ENCODE measurements at places on chromosomes 3 and 15.
A peak's percentile ranks its signal among the peaks of the same experiment; 100 is the strongest.

DNA sequence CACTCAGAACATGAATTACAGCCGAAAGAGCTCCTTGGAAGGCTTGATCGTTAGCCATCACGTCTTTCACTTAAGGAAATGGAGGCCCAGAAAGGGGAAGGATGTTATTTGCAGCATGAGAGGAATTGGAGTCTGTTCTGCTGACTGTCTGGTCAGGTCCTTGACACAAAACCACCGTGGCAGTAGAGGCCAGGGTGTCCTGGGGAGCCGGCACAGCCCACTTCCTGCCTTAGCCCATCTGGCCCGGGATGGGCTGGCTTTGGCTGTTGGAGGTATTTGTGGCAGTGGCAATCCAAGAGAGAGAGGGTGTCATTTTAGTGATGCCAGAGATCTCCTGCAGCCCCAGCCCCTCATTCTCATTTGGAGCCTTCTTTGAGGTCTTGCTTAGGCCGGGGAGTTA is 37.4 kb downstream of the ST6GAL1 start:
- no peak for DNase-seq

- peak; percentile 60 for DNase-seq
Measured at GRCh38 chr3:143119974-143120715, 574 bp downstream of the CHST2 start.

- no peak for DNase-seq
Measured at GRCh38 chr15:73684581-73685455, 635 bp downstream of the CD276 start.

DNA sequence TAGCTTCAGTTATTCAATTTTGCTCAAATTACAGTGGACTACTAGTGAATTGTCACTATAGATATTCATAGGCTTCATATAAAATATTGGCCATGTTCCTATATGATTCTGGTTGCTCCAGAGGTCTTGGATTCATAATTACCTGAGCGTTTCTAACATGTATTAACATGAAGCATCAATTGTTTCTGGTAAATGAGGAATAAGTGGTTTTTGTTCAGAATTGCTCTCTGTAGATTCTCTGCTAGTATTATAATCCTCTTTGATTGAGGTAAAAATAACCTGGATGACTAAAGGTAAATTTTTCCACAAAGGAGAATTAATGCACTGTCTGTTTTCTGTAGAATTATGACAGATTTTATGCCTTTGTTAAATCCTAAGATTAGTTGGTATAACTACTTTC is 258.1 kb upstream of the CNTN6 start:
- no peak for DNase-seq

- DNase-seq: peak; percentile 30
Measured at GRCh38 chr15:40081691-40082194, 26.9 kb downstream of the BMF start.

DNA sequence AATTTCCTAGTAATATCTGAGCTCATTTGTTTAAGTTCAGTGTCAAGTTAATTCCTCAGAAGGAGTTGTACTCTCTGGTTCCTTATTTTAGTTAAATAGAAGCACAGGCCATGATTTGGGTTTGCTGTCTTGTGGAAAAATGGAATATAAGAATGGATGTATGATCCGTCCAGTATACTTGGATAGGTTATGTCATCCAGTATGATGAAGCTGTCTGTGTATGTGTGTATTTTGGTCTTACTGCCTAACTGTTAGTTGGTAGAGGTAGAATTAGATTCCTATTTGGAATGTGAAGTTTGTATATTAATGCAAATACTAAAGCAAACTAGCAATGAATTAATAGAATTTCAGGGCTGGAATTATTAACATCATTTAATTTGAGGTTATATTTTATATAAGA is 7.9 kb downstream of the KBTBD8 start:
- DNase-seq: no peak

DNA sequence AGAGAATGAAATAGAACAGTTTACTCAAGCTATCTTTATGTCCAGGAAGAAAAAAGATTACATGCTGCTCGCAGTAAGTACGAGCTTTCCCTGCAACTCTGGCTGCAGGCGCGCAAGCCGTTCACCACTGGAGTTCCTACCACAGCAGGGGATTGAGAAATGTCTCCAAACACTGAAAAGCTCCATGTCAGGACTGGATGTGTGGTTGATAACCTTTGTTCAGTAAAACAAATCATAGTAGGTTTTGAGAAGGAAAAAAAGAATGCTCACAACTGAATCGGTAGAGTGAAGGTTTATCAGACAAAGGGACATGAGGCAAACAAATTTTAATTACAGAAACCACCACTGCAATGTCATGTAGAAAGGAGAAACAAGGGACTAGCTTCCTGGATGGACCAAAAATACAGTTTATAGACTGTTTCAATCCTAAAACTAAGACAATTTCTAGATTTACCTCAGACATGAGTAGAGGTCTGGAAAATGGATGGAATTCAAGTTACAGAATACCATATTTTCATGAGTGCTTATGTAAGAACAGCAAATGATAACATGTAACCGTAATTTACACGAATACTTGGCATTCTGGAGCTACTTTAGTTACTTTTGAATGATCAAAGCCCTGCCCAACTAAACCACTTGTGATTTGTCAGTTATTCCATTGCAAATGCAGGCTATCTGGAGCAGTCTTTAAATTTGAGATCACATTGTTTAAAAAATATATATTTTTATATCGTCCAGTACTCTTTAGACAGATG is 471.1 kb downstream of the SHQ1 start:
- DNase-seq: no peak

- no peak for DNase-seq
Measured at GRCh38 chr3:20558161-20558560, 372.2 kb upstream of the SGO1 start.

DNA sequence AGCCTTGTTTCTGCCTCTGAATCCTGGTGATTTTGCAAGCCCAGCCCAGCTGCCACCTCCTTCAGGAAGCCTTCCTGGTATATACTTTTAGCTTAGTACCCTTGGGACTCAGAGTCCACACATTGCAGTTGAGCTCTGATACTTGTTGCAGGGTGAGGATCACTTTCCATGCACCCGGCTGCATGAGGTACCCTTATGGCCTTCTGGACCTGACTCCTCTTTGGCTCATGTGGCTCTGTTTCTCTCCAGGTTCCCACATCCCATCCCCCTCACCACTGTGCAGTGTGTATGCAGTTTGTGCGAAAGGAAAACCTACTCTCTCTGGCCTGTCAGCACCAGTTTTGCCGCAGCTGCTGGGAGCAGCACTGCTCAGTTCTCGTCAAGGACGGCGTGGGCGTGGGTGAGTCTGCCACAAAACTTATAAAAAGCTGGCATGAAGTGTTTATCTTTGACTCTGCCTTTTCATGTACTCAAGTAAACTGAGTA is 23.1 kb upstream of the P4HTM start:
- no peak for DNase-seq

- DNase-seq: no peak
Measured at GRCh38 chr3:43075904-43076661, 29.8 kb downstream of the POMGNT2 start.

GRCh38 chr3:4515916-4516579 is 22.9 kb downstream of the ITPR1 start:
- DNase-seq: no peak

DNA sequence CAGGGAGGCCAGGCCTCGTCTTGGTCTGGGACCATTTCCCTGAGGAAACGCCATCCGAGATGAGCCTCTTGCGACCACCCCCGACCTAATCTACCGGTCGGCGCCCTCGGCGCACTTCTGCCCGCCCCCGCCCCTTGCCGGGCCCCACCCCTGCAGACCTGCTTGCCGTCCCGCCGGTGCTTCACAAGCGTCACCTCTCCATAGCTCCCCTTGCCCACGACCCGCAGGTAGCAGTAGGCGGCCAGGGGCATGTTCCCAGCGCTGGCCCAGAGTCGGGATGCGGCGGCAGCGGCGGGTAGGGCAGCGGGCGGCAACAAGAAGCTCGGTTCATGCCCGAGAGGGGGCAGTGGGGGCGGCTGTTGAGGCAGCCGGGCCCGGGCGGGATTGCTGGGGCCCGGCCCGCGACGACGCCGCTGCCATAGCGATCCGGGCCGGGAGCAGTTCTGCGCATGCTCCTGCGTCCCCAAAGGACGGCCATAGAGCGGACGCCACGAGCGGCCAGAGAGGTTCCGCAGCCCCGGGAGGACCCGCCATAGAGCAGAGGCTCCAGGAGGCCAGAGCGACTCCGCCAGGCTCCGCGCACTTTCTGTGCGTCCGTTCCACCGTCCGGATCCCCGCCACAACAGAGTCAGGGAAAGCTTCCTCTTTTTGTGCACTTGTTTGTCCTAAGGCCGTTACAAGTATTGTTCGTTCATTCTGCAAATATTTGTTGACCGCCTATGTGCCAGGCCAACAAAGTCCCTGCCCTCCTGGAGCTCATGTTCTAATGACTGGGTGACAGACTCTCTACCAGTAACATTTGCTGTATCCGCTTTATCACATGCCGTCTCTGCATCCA is at the start of gene NEK4:
Gene NEK4, minus strand, starts transcription at position 445 of the 838 bp plus-strand sequence. Its CDS starts 194 bp downstream, at position 251.
- DNase-seq: peak; percentile 91

- DNase-seq: peak; percentile 67
Measured at GRCh38 chr3:71309342-71309741, 274.2 kb downstream of the FOXP1 start.

DNA sequence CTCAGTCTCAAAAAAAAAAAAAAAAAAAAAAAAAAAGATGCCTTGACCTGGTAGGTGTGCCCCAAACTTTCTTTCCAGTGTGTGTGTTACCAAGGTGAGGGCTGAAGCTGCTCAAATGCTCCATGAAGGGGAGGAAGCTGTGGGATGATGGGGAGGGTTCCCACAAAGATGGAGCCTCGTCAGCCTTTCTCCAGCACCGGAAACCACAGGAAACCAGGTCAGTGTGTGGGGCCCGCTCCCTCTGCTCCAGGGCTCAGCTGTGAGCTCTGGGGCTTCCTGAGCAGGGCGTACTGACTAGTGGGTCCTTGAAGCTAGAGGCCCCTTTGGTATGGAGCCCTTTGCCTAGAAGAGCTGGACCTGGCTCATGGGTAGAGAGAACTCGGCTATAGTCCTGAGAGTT is 681 bp upstream of the IL17RE start:
- DNase-seq: peak; percentile 41

DNA sequence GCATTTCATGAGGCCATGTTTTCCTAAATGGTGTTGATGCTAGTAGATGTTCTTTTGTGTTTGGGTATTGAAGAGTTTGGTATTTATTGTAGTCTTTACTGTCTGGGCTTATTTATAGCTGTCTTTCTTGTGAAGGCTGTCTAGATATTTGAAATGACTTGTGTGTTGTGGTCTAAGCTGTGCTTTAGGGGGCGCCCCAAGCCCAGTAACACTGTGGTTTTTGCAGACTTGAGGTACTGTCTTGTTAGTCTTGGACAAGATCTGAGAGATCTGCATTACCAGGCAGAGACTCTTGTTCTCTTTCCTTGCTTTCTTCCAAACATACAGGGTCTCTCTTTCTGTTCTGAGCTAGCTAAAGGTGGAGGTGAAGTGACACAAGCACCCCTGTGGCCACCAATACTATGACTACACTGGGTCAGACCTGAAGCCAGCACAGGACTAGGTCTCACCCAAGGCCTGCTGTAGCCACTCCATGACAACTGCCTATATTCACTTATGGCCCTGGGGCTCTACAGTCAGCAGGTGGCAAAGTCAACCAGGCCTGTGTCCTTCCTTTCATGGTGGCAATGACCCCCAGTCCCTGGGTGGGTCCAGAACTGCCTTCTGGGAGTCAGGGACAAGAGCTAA is 152.1 kb upstream of the TBC1D5 start:
- DNase-seq: peak; percentile 52

- DNase-seq: no peak
Measured at GRCh38 chr3:12289524-12289923, 654 bp downstream of the PPARG start.

- no peak for DNase-seq
Measured at GRCh38 chr15:64211696-64212095, 48.9 kb upstream of the PPIB start.

DNA sequence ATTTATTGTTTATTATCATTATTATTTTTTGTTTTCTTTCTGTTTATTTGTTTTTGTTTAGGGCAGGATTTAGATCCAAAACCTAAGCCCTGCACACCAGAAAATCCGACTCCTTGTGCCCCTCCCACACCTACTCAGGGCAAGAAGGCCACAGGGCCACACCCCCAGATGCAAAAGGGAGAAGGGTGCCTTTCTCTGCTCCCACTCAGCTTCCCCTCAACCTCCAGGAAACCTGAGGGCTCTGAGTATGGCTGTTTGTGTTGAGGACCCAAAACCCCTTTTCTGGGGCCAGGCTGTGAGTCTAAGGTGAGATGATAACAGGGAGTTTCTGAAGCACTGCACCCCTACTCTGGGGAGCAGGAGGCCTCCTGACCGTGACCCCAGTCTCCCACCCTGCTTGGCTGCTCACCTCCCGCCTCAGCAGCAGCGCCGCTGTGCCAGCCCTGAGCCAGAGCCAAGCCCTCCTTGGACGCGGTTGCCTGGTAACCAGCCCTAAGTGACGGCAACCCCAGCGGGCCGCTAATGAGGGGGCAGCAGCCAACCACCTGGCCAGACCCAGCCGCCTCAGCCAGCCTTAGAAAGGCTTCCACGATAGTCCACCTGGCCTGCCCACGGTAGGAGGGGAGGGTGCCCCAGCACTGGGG is 6.4 kb upstream of the C15orf39 start:
- DNase-seq: no peak

- no peak for DNase-seq
Measured at GRCh38 chr15:76376029-76376428, 39.5 kb downstream of the ISL2 start.

DNA sequence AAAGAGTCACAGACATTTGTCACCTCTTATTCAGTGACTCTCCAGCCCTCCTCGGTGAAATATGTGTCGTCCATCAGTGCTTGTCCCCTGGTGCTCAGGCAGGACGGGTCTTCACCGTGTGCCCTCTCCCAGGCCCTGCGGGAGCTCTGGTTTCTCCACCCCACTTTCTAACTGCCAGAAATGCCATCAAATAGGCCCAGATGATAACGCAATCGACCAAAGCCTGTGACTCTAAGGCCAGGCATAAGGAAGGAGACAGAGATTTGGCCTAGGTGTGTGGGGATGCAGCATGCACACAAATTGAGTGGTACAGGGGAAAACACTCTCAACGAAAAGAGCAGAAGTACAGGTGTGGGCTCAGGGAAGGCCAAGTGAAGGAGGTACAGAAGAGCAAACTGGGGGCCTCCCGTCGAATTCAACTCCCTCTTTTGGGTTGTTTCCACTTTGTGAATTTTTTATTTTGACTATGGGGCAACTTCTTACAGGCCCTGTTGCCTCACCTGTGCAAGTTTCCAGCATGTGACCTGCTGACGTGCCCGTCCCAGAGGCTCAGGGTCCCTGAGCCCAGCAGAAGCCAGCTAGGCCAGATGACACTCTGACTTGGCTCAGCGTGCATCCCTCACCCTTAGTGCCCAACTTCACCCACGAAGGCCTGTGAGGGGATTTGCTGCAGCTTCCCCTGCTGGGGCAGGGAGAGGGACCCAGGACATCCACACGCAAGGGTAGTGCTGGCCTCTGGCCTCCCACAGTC is 4.7 kb downstream of the NUP210 start:
- DNase-seq: no peak

- no peak for DNase-seq
Measured at GRCh38 chr3:131561511-131561910, 58.7 kb upstream of the MRPL3 start.

- no peak for DNase-seq
Measured at GRCh38 chr3:168467115-168467714, 371.5 kb upstream of the GOLIM4 start.

GRCh38 chr15:63022181-63022580 is 20.4 kb upstream of the TPM1 start:
- DNase-seq: no peak

- no peak for DNase-seq
Measured at GRCh38 chr3:29011441-29011840, 269.4 kb upstream of the RBMS3 start.
